ENCODE measurements at places on chromosomes 5 and 9.

- peak; percentile 81 for DNase-seq
These were observed 4.6 kb downstream of the ANXA1 start for GRCh38 chr9:73155968-73156864.

- no peak for DNase-seq
These were observed 237.1 kb downstream of the CACNA1B start for GRCh38 chr9:138114501-138115245.

GRCh38 chr5:77971776-77972468 is 195.8 kb upstream of the TBCA start:
- no peak for DNase-seq

DNA sequence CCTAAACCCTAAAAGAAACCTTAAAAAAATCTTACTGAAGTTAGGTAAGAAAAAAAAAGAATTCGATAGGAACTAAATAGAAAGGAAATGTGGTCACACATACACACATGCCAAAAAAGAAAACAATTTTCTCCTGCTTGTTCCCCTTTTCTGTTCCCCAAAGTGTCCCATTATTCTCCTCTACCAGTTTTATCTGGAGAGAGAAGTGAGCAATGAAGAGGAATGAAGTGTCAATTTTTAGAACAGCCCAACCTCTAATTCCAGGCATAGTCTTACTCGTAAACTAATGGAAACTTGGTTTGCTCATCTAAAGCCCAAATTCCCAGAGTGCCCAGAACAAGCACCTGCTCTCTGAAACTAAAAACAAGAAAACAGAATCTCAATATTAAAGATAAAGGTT is 26.1 kb downstream of the AP3B1 start:
- DNase-seq, result peak; percentile 46

GRCh38 chr5:27124590-27124989 is 86.2 kb upstream of the CDH9 start:
- DNase-seq, result no peak

GRCh38 chr9:73583576-73583975 is 431.9 kb downstream of the ANXA1 start:
- DNase-seq, result no peak

DNA sequence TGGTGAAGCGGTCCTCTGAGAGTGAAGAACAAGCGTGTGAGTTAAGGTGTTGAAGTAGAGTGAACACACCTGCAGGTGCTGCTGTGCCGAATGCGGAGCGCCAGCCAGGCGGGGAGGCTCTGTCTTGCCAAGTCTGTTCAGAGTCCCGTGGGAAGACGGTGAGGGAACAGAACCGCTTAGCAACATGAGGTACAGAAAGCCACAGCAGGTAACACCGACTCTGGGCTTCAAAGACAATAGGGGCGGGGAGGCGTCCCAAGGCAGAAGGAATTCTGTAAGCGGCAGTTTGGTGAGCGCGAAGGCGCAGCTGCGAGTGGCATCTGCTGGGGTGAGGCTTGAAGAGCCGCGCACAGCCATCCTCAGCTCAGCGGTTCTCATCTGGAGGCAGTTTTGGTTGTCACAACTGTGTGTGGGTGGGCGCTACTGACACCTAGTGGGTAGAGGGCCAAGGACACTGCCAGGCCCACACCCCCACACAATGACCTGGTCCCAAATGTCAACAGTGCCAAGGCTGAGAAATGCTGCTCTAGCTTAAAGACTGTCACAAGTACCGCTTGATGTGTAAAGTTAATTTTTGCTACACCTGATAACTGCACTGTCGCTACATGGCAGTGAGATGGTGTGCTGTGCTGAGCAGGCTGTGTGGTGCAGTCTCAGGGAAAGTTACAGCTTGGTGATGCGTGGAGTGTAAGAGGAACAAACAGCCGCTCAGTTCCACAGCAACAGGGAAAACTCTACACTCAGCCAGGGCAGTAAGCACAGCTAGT is 67.4 kb upstream of the TBC1D9B start:
- peak; percentile 23 for DNase-seq

GRCh38 chr9:7201196-7201595 is 443.4 kb downstream of the KDM4C start:
- DNase-seq, result no peak

DNA sequence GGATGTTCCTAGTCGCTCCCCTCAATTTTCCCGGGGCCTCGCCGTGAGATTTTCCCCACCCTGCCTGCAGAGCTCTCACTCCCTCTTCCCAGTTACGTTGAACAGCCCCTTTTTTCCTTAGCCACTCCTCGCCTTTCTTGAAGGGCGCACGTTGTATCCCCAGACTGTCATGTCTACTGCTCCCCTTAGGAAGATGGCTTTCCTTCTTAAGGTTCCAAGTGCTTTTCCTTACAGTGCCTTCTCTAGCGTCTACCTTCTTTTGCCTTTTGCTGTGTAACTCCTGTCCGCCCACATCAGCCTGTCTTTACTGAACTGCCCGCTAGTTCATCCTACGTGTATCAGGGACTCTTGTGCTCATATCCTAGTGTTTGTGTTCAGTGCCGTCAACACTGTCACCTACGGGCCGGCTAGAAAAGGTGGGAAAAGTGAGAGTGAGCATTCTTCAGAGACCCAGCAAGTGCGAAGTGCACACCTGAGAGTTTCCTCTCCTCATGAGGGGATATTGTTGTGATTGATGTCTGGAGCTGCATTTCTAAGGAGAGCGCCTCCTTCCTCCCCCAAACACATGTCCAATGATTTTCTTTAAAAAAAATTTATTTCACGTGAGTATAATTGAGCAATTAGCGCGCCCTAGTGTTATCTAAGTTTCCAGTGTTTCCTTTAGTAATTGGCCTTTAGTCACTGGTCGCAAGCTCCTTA is 764 bp downstream of the CAMLG start:
- peak; percentile 42 for DNase-seq

DNA sequence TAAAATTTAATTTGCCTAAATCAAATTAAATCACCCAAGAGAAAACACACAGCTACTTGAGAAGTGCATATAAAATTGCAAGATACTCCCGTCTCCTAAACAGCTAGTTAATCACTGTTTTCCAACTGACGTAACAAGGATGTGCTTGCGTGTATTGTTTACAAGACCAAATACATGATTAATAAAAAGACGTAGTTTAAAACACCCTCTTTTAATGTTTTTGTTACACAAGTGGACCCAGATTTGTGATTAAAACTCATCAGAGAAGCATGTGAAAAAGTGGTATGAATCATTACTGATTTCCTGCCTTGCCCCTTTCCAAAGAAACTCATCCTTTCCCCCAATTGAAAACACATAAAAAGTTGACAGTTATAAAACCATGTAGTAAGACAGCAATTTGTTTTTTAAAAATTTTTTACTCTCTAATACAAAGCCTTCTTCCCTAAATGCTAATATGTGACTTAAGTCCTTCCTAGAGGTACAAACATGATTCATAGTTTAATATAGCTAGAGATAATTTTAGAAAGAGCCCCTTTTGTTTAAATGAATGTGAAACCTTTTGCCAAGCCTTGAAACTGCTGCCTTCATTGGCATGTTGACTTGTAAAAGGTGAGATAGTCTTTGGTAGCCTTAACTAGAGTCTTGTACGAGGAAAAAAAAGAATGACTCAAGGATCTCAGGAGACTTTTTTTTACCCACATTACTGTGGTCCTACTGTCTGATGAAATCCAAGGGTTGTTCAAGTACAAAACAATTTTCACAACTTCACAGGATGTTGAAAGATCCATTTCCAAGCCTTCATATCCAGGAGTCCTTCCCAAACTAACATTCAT is 61.4 kb upstream of the FST start:
- no peak for DNase-seq

DNA sequence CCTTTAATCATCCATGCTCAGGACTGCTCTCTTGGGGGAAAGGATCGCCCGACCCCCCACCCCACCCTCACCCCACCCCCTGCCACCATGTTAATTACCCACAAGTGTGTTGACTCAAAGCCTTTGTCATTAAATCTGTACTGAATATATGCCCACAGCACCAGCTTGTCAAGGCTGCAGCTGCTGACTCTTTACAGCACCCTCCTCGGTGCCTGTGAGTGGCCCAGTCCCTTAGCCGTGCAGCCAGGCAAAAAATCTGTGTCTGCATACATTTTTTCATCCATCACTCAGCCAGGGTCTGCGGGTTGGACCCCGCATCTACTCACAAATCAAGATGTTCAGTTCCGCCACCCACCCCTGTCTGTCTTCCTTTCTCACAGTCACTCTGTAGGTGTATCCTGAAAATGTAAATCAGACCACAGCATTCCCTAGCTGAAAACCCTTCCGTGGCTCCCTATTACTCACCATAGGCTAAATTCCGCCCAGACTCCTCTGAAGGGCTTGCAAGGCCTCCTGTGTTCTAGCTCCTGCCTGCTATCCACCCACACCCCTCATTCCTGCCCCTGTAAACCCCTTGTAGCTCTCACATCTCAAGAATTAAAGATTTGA is 53.7 kb upstream of the KCNIP1 start:
- no peak for DNase-seq

- DNase-seq, result no peak
These were observed 162.4 kb downstream of the CHSY3 start for GRCh38 chr5:130066644-130067043.

GRCh38 chr5:118883362-118883761 is 105.0 kb downstream of the DTWD2 start:
- no peak for DNase-seq

DNA sequence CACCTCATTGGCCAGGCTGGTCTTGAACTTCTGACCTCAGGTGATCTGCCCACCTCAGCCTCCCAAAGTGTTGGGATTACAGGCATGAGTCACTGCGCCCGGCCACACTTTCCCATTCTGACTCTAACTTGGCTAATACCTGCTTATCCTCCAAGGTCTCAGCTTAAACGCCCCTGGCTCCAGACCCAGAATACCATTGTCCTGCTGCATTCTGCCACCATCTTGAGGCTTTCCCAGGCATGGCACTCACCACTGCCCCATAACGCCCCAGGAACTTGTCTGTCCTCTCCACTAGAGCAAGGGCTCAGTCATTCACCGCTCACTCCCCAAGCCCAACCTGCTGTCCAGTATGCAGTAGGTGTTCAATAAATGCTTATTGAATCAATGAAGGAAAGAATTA is 39.8 kb downstream of the CAMK2A start:
- DNase-seq, result no peak

- peak; percentile 49 for DNase-seq
These were observed 272.7 kb upstream of the PANK3 start for GRCh38 chr5:168851902-168852321.

DNA sequence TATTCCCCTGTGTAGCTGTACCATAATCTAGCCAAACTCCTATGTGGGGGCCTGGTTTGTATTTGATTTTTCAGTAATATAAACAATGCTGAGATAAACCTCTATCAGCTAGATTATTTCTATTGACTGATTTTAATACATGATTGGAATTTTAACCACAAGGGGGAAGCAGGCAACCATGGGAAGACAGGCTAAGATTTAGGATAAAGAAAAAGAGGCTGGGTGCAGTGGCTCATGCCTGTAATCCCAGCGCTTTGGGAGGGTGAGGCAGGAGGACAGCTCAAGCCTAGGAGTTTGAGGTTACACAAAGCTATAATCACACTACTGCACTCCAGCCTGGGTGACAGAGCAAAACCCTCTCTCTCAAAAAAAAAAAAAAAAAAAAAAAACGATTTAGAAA is 18.1 kb upstream of the GPX3 start:
- DNase-seq, result peak; percentile 55

DNA sequence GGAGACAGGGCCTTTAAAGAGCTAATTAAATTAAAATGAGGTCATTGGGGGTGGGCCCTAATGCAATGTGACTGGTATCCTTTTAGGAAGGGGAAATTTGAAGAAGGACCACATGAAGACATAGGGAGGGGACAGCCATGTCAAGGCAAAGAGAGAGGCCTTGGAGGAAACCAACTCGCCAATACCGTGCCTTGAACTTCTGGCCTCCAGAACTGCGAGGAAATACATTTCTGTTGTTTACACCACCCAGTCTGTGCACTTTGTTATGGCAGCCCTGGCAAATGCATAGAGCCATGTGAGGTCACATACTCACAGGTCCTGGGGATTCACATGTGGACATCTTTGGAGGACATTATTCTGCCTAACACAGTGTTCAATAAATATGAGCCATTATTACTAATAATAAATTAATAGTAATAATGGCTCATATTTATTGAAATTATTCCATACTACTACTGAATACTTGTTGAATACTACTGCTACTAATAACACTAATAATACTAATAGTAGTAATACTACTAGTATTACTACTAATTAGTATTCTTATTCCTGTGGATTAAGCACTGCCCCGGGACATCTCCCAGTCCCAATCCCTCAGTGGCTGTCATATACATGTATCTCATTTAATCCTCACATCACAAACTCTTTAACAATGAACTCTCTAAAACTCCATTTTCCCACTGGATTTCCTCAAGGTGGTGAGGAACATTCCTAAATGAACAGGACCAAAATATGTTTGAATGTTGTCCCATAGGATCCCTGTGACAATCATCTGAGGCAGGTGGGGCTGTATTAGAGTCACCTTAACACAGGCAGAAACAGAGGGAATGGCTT is 8.4 kb downstream of the TRAF1 start:
- DNase-seq, result no peak

GRCh38 chr5:133655966-133656365 is 43.6 kb upstream of the FSTL4 start:
- DNase-seq, result no peak

DNA sequence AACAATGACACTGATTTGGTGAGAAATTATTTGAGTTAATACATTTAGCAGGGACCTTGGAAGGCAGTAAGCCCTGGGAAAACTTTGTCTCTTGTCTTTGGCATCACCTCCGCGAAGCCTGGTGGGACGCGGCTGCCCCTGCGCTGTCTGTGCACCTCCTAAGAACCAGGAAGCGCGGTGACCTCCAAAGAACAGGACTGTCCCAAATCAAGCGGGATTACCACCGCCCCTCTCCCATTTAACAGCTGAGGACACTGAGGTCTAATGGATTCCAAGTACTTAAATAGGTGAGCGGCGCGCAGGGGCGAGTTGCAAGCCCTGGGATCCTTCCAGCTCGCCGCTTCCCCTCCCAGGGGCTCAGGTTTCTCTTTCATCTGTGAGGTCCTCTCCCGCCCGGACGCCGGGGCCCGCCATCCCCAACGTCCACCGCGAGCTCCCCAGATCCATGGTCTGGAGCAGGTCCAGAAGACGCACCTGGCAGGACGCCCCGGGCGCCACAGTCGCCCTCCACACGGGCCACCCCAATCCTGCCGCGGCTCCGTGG is 432 bp downstream of the STARD4 start:
- peak; percentile 24 for DNase-seq

- DNase-seq, result peak; percentile 69
These were observed 58.2 kb upstream of the PRR16 start for GRCh38 chr5:120405923-120406322.

DNA sequence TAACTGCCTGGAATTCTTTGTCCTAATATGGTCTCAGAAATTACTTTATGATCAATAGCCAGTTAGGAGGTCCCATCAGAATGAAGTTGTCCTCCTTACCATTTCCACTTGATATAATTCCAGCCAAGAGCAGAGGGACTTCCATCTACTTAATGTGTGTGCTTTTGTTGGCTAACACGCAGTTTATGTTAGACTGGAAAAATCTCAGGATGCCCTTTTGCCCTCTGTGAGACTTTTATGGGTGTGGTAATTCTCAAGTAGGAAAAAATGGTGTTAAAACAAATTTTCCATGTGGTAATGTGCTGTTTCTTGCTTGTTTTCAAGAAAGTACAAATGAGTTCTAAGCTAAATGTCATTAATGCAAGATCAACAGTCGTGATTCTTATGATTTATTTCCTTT is 327.1 kb downstream of the MTRR start:
- DNase-seq, result no peak

GRCh38 chr9:99783799-99784198 is 37.9 kb upstream of the NR4A3 start:
- no peak for DNase-seq

Data from inflammatory macrophage (primary cell).